Activated T-cell treated with anti-CD3 and anti-CD28 coated beads, Interleukin-2, amount 50 U/mL, for 48 hours (primary cell): ENCODE measurements at places on chromosomes 7 and 10.

GRCh38 chr7:91288208-91288824, 24.1 kb downstream of the FZD1 start:
- DNase-seq: peak; percentile 29

DNA sequence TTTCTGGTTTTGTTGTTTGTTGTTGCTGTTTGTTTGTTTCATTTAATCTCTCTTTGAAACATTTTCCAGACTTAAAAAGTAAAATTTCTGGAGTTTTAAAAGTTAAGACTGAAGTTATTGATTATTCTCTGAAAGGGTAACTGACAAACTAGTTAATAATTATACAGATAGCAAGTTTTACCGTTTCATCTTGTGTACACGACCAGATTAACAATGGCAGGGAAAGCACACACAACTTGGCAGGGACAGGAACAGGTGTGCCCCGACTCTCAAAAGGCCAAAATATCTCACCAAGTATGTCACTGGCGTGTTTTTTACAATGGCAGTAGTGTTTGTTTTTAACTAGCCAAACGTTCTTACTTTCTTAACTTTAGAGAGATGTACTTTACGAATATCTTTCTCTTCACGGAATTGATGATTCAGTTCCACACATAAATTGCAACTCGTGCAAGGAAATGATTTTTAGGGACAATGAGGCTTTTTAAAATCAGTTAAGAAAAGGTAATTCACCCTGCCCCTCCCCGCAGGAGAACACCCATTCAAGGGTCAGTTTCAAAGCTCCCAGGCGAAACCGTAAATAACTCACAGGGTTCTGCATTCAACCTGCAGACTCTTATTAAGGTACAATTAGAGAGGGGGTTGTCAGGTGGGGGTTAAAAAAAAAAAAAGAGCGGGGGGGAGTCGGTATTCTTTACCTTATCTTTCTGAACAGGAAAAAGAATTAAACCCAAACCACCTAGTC, 3.5 kb downstream of the CTBP2 start:
- no peak for DNase-seq

- DNase-seq: no peak
Measured at GRCh38 chr10:50397312-50398140, 146.2 kb upstream of the ASAH2 start.

- DNase-seq: no peak
Measured at GRCh38 chr7:69906283-69906995, 308.2 kb downstream of the AUTS2 start.

- no peak for DNase-seq
Measured at GRCh38 chr7:47449810-47450590, 131.9 kb downstream of the TNS3 start.

DNA sequence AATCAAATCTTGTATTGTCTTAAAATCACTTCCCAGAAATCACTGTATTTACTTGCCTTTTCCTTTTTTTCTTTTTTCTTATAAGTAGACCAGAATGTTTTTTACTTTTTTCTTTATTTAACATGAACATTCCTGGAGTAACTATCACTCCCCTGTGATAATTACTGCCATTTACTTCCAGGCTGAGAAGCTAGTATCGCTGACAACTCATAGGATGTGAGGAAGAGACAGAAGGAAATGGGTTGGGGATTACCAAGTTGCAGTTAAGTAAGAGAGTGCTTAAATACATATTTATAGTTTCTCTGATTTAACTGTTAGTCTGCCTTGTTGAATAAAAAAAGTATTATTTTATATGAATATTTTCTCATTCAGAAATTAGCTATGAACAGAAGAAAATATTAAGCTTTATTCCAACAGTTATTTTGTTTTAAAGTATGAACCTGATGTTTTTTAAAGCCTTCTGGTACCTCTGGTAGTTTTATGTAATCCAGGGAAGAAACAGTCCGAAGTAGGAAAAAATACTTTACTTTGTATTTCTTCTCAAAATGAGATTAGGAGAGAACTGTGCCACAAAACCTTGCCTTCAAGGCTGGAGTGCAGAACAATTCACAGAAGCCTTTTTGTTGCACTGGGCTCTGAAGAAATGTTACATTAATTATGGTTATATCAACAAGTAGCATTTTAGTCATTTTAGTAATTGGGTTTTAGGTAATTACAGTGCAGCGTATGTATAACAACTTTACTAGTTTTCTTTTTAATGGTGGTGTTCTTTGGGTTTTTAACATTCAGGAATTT, 72.8 kb downstream of the SHOC2 start:
- DNase-seq: no peak

- no peak for DNase-seq
Measured at GRCh38 chr10:77715088-77715487, 77.5 kb upstream of the KCNMA1 start.

- DNase-seq: no peak
Measured at GRCh38 chr10:13823096-13823708, 236.4 kb downstream of the PRPF18 start.

DNA sequence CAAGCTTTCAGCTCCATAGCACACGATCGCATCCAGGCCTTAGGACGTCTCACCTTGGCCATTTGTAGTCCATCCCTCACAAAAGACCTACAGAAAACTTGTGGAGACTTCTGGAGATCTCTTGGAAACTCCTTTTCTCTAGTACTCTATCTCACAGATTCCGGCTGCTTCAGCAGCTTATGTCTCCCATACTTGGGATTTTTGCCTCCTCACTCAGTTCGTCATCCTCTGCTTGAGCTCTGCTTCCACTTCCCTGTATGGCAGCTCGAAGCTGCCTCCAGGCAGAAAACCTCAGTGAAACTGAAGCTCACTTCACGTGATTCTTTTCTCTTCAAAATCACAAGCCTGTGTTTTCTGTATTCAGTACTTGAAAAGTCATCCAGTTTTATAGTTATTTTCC, 178.7 kb upstream of the GDF10 start:
- DNase-seq: no peak

- peak; percentile 69 for DNase-seq
Measured at GRCh38 chr7:2982831-2983230, 60.8 kb downstream of the CARD11 start.

DNA sequence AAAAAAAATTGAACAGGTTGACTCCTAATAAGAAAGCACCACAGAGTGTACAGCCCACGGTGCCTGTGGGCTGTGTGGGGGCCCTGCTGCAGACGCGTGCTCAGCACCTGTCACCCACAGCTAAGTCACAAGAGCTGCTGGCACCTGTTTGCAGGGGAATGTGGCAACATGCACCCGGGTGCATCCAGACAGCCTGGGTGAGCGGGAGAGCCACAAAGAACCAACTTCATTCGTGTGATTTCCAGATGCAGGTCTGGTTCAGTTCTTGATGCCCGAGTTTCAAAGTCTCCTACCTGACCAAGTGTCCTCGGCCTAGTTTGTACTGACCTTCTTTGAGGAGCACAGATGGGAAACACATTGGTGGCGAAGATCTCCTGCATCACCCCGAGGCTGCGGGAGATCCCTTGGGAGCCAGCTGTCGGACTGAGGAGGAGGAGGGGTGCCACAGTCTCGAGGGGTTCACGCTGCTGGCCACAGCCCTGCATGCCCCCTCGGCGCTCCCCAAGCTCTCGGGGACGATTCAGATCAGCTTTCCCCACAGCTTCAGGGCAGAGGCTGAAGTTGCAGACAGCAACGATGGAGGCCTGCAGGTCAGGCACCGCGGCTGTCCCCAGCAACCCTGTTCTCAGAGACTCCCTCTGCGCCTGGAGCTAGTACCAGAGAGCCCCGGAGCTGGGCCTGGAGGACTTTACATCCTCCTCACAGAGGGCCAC, 35.3 kb downstream of the AMZ1 start:
- DNase-seq: no peak

- no peak for DNase-seq
Measured at GRCh38 chr7:30901856-30902255, 9.8 kb upstream of the AQP1 start.

DNA sequence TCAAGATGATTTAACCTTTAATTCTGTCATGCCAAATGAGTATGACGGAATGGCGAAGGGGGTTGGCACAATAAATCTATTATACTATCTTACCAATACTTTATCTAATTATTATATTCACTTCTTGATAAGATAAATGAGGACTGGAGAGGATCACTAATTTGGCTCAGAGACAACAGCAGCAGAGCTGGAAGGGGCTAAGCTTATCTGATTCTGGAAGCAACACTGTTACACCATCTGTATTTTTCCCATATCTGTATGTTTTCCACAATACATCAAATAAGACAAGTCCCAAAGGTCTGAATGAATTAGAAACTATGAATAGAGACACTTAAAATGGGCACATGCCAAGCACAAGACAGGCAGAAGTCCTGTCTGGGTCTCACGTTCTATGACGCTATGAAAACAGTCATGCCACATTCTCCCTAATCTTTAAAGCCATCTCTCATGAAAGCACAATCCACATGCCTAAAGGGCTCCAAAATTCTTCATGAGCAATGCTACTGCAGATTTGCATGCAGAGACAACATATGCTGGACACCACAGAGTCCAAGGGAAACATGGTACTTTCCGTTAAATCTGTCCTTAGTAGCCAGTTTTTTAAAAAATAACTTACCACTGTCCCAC, 88.3 kb downstream of the SLC25A13 start:
- DNase-seq: no peak

GRCh38 chr10:125396676-125397075, 236.3 kb upstream of the CTBP2 start:
- no peak for DNase-seq

DNA sequence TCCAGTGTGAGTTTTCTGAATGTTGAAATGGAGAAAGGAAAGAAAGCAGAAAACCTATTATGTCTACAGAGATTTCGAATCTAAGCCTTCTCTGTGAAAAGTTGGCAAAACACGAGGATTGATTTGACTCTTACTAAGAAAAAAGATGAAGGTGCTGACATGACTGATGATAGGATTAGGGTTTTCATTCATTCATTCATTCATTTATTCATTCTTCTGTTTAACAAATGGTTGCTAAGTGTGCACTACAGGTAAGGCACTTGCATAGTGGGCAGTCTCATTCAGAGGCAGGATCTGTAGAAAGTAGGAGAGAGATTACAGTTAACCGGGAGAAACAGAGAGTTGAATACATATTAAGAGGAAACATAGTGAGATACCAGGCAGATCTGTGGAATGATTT, 137.1 kb downstream of the ZNF365 start:
- no peak for DNase-seq
